Nephron progenitor cell (in vitro differentiated cells): ENCODE measurements at places on chromosomes 3 and 15.

GRCh38 chr3:123993818-123994217 lies 1.9 kb upstream of the ROPN1 start:
- no peak for DNase-seq

GRCh38 chr15:74351670-74352069 lies 15.8 kb downstream of the CYP11A1 start:
- DNase-seq, result no peak

DNA sequence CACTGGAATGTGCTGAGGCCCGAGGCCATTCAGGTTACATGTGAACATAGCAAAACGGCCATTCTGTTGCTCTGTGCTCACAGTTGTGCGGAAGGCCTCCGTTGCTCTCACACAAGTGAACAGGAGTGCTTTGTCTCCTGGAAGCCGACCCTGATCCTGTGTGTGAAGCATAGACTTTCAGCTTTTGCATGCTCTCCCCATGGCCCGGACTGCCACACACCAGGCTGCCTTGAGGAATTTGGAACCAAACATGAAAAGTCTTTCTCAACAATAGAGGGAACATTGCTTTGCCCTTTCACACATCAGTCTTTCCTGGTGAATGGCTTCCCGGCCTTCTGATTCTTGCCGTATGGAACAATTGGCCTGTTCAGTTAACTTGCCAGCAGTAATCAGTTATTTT lies 154.8 kb upstream of the LRIG1 start:
- DNase-seq, result no peak

- no peak for DNase-seq
Observed at GRCh38 chr3:32447865-32448400, 54.7 kb downstream of the CMTM6 start.

DNA sequence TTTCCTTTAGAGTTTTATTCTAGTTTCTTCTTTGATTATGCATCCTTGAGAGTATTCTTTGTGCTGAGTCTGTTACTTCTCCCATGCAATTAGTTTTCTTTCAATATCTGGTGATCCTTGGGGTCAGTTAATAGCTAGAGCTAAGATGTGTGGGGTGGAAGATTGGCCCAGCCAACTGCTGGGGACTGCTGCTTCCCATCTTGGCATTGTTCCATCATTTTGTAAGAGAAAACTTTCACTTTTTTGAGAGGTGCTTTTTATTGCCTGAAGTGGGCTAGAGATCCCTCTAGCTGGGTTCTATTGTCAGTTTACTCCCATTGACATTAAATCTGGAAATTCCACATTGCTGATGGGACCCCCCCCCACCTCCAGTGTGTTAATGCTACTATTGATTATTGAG lies 15.4 kb downstream of the BCL2L10 start:
- DNase-seq, result no peak

- no peak for DNase-seq
Observed at GRCh38 chr15:77529394-77530159, 103.1 kb downstream of the LINGO1 start.

- no peak for DNase-seq
Observed at GRCh38 chr3:138089091-138089490, 26.3 kb downstream of the DZIP1L start.

DNA sequence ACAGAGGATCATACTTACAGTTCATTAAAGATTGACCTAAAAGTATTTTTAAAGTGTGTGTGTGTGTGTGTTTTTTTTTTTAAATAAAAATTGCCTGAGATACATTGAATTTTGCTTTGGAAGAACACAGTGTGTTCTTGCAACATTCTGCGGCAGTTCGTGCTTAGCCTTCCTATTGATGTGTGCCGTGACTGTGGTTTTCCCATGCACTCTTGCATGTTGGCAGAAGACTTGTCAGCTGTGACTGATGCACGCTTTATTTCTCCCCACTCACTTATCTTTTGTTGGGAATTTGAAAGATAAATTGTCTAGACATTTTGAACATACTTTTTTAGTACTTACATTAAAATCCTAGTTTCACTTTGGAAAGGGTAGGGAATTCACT lies 136.3 kb upstream of the LRRFIP2 start:
- no peak for DNase-seq

GRCh38 chr15:49832511-49832910 lies 211.7 kb downstream of the DTWD1 start:
- DNase-seq, result peak; percentile 7

GRCh38 chr3:170689296-170689829 lies 103.5 kb upstream of the SLC7A14 start:
- no peak for DNase-seq

DNA sequence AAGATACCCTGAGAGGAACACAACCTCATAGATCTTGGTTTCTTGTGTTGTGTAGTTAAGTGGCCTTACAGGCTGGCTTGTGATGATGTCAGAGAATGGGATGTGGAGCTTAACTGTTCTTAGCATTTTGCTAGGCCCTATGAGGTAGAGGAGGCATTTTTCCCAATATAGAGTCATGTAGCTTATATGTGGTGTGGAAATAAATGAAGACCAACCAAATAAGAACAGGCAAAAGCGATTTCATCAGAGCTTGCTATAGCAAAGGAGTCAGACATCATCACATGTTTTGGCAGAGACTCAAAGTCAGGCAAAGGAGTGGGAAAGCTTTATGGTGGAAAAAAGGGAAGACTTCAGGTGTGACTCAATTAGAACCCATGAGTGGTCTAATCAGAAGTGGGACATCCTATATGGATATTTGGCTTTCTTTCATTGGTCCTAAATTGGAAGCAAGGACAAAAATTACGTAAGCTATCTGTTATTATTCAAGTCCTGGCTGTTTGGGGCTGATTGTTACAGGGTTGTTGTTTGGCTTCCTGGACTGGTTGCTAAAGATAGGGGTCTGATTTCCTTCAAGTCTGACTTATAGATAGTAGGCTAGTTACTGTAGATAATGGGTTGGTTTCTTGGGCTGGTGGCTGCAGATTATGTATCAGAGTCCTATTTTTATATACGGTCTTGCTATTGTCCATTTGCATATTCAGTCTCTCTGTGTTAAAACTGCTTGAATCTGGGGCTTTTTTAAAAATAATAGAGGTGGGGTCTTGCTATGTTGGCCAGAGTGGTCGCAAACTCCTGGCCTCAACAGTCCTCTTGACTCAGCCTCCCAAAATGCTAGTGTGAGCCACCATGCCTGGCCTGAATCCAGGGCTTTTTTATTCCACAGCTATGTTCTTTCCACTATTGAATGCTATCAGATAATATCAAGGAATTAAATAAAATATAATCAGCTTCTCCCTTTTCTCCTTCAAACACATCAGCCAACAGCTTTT lies 30.3 kb upstream of the SETD2 start:
- no peak for DNase-seq

- DNase-seq, result no peak
Observed at GRCh38 chr3:8657804-8658305, 13.3 kb upstream of the SSUH2 start.

DNA sequence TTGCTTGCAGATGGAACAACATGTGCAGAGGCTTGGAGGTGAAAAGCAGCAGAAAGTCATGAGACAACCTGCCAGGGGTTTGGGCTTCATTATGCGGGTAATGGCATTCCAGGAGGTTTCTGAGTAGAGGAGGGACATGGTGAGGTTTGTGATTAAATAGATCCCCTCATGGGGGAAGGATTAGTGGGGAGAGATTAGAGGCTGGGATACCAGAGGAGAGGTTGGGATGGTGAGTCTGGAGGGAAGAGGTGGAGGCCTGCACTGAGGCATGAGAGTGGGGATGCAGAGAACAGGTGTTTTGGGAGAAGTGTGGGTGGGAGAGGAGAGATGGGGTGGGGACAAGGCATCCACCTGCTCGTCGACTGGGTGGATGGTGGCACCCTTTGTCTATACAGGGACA lies 6.8 kb upstream of the IQSEC1 start:
- DNase-seq, result no peak

- DNase-seq, result no peak
Observed at GRCh38 chr3:83863380-83863779, 1095.4 kb upstream of the CADM2 start.

DNA sequence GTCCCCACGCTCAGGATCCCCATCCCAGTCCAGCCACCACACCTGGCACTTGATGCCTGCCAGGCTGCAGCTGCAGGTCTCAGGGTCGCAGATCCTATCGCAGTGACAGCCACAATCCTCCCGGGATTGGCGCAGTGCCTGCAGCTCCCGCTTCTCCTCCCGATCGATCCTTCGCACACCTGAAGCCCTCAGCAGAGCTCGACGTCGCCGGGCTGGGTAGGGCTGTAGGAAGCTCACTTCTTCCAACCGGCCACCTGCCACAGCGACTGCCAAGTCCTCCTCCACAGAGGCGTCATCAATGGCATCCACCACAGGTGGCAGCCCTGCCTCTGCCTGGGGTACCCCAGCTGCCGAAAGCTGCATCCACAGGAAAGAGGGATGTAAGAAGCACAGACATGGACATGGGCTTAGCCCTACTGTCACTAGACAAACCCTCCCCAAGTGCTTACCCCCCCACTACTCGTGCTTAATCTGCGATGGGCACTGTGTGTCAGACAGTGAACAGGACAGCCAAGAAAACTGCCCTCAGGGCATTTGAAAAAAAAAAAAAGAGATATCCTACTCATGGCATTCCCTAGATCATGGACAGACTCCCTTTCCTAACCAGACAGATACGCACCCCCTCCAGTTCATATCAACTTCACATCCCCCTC lies 9.2 kb downstream of the CSRNP1 start:
- DNase-seq, result no peak

DNA sequence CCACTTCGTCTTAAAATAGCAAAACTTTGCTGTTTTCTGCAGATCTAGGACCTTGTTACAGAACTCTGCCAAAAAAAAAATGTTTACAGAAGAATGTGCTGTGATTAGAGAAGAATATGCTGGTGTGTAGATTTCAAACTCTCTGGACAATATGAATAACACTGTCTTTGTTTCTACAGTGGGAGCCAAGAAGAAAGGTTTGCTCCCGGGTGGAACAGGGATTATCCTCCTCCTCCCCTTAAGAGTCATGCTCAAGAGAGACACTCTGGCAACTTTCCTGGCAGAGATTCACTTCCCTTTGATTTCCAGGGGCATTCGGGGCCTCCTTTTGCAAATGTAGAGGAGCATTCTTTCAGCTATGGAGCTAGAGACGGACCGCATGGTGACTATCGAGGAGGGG lies 27.3 kb downstream of the RBM6 start:
- DNase-seq, result no peak

DNA sequence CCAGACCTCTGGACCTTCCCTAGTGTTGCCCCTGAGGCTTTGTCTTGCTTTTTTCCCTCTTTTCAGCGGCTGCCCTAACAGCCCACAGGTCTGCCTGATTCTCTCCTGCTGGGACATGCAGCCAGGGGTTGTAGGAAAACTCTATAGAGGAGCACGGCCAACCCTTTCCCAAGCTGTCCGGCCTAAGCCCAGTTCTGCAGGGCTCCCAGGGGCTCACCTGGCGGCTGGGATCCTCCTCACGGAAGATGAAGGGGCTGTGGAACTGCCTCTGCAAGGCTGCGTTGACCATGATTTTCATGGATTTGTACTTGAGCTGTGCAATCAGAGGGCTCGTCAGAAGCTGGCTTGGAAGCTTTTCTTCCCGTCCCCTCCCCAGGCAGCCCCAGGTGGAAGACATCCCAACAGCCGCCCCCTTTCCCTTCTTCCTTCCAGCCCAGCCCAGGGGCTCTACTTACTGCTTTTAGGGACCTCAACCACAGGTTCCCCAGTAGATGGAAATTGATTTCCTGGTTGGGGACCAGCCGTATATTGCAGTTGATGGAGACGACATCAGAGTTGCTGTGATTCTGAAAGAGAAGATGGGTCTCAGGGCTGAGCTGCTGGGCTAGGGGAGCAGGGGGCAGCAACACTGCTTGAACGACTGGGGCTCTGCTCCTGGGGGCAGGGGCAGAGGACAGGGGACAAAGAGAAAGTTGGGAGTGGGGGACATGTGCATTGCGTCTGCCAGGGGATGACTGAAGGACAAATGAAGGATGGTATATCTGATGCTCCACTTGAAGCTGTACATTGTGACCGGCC lies 29.8 kb downstream of the FEM1B start:
- DNase-seq, result no peak

GRCh38 chr15:85598219-85598618 lies 196.5 kb downstream of the KLHL25 start:
- DNase-seq, result no peak

DNA sequence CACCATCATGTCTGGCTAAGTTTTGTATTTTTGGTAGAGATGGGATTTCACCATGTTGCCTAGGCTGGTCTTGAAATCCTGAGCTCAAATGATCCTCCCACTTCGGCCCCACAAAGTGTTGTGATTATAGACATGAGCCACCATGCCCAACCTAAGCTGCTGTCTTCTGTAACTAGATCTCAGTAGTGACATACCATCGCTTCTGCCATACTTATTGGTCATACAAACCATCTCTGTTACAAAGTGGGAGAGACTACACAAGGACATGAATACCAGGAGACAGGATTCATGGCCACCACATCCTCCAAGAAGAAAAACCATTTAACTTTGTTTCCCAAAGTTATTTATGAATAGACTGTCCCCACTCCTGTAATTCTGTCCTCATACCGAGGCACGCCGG lies 81.3 kb downstream of the SMAD6 start:
- DNase-seq, result no peak

DNA sequence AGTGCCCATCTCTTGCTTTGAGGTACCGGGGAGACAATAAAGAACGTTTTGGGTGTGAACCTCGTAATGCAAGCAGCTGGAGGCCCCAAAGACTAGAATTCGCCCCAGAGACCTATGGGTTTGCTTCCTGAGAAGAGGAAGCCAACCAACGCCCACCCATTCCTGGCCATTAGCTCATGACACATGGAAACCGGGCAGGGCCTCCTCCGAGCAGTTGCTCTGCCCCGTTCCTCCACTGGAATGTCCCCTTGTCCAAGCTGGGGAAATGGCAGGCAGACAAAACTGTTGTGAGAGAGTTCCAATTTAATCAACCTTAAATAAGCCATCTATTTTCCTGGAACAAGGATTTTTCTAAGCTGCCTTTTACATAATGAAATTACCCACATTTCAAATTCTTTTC lies 250.9 kb upstream of the IGF1R start:
- DNase-seq, result no peak

GRCh38 chr3:132394320-132394719 lies 23.0 kb upstream of the DNAJC13 start:
- no peak for DNase-seq

DNA sequence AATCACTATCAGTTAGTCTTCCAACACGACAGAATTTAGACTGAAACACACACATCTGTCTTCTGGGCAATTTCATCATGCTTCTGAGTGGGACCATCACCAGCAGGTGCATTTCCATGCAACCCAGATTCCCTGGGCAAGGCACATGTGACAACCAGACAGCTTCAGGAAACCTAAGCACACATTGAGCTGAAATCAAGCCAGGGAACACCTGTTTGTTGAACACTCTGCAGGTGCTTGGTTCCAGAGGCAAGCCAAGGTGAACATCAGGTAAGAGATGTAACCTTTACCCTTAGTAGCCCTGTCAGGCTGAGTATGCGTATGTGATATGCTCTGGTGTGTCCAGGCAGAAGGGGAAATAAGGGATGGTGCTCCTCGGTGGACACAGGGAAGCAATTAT lies 3.3 kb upstream of the PSMD2 start:
- no peak for DNase-seq

DNA sequence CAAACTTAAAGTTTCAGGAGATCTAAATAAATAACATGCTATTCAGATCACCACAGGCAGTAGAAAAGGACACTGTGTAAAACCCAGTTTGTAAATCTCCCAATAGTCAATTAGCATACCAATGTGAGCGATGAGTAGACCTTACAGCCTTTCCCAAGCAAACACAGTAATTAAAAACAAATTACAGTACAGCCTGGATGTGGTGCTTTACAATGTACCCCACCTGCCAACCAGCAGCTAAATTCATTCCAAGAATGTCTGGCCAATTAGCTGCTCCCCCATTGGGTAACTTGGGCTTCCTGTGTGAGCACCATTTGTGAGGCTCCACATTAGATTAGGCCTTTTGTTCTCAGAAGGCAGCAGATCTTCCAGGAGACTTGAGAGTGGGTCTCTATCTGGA lies 635.0 kb downstream of the TBL1XR1 start:
- DNase-seq, result no peak
